IPS DF 19.7 (cell line): ENCODE measurements at places on chromosomes 2 and 18.

- DNase-seq = no peak
These were observed 844 bp upstream of the MPV17 start for GRCh38 chr2:27323596-27324285.

DNA sequence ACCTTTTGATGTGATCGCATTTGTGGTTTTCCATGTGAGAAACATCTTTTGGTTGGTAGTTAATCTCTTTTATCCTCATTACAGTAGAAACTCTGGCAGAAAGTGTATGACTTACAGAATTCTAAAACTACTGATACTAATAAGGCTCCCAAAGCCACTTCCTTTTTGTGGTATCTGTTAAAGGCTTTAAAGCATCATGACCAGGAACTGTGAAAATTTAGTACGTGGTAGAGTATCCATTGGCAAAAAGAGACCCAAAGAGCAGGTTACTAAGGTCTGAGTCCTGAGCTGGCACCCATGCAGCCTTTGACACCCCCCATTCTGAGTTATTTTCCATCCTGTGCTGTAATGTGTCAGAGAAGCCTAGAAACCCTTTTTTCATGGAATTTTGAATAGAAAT lies 94.5 kb downstream of the DPP4 start:
- DNase-seq = no peak

GRCh38 chr2:181223234-181223633 lies 234.0 kb upstream of the ITGA4 start:
- DNase-seq = no peak

DNA sequence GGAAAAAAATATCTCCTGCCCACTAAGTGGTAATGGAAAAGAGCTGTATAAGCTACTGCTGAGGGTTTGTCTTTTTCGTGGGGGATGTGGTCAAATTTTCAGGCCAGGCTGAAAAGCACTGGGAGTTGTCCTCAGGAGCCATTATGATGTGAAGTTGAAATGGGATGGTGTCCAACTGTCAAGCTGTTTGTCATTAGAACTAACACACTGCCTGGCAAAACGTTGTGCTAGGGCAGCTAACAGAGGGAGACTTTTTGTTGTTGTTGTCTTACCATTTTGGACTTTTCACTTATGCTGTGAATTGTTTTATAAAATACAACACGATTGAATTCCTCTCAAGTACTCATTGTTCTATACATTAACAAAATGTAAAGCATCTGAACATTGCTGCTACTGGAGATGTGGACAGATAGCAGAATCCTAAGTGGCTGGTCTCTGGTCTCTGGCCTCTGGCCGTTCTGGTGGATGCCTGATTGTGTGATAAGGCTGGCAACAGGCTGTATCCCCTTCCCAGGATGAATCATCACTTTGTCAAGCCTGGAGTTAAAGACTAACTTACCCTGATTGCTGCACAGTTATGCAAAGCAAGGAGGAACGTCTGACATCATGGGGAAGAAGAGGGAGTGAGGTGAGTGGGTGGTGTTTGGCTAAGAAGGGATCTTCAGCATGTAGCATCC lies 2.3 kb downstream of the MYO1B start:
- DNase-seq = no peak

- DNase-seq = peak; percentile 60
These were observed 513.6 kb upstream of the LRRTM4 start for GRCh38 chr2:78035804-78036203.

DNA sequence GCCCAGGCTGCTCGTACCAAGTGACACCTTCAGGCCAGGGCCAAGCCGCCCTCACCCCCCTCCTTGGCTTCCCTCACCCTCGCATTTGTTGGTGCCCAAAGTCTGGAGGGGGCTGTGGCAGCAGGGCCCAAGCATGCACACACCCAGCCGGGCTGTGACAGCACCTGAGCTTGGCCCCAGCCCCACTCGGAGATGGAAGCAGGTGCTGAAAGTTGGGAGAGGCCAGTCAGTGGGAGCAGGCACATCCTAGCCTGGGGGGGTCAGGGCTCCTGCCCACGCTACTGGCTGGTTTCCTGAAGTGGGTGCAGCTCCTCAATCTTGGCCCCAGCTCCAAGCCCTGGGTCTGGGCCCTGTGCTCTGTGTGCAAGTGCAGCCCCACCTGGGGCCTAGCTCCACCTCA lies 228.0 kb downstream of the RDH14 start:
- no peak for DNase-seq

- no peak for DNase-seq
These were observed 1.7 kb downstream of the SLC8A1 start for GRCh38 chr2:40450066-40450795.

DNA sequence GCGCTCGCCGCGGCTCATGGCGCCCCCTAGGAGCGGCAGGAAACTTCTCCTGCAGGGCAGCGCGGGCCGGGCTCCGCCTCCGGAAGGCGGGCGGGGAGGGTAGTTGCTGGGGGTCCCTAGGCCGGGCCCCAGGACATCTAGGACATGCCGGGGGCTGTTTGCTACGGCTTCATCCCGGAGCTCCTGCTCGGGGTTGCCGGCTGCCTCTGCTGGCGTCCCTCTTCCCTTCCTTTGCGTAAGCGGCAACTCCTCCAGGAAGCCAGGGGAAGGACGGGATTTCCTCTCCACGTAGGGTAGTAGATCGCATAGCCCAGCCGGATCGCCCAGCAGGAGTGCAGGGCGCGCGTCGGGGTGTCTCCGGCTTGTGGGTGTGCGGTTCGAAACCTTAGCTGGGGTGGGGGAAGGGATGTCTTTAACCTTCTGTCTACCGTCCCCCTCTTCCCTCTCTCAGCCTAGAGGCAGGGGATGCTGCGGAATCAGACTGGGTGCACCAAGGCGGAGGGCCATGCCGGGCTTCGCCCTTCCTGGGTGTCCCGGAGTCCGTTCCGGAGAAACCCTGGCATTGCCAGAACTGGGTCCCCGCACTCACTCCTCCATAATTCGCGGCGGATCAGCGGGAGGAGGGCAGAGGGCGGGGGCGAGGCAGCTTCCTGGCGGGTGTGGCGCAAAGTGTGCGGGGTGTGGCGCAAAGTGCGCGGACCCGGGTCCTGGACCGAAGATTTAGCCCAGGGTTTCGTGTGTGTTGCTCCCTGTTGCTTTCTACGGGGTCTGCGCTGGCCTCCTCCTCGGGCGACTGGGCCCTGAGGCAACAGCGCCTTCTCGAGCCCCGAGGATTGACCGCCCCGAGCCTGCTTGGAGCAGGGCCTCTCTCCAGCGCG lies 12.2 kb upstream of the SKOR2 start:
- no peak for DNase-seq

DNA sequence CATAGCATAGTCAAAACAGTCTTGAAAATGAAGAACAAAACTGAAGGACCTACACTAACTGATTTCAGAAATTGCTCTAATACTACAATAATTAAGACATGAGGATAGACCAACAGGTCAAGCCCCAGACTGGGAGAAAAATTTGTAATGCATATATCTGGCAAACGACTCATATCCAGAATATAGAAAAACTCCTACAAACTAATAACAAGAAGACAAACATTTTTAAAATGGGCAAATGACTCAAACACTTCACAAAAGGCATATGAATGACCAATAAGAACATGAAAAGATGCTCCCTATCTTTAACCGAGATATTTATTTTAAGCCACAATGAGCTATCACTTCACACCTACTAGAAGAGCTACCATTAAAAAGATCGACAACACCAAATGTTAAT lies 14.2 kb downstream of the TGFBRAP1 start:
- DNase-seq = no peak

DNA sequence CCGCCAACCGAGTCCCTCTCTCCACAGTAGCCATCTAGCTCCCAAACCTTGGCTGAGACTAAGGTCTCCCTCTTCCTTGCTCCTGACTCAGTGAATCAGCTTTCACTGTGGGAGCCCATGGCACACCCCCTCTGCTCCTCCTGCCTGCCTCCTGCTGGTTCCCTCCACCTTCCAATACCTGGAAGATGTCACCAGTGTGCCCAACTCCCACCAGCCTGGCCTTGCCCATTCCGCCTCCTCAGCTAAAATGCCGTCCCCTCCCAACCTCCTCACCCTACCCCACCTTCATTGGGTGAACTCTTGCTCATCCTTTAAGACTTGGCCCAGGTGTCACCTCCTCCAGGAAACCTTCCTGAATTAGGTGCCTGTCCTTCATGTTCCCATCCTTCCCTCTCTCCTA lies 129.9 kb upstream of the SMAD2 start:
- DNase-seq = no peak

DNA sequence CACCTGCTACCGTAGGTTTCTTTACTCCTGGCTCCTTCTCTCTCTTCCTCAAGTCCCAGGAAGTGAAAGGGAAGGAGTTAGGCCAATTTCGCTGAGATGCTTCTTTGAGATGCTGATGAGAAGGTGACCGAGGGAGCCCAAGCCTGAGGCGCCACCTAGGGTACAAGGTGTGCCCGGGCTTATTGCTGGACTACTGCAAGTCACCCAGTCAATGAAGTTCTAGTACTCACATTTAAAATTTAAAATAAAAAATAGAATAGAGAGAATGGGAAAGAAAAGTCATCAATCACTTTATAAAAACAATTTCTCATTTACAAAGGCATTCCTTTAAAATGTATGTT lies 45.3 kb downstream of the ACAA2 start:
- peak; percentile 71 for DNase-seq

DNA sequence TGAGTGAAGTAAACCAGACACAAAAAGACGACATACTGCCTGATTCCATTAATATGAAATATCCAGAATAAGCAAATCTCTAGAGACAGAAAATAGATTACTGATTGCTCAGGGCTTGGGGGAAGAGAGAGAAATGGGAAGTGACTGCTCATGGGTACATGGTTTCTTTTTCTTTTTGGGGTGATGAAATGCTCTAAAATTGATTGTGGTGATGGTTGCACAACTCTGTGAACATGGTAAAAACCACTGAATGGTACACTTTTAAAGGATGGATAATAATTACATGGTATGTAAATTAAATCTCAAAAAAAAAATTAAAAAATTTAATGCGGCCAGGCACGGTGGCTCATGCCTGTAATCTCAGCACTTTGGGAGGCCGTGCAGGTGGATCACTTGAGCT lies 39.3 kb downstream of the RPL31 start:
- DNase-seq = no peak

GRCh38 chr2:85921659-85922058 lies 32.9 kb upstream of the ST3GAL5 start:
- no peak for DNase-seq

- no peak for DNase-seq
These were observed 814.2 kb upstream of the SLC39A10 start for GRCh38 chr2:194842871-194843270.

DNA sequence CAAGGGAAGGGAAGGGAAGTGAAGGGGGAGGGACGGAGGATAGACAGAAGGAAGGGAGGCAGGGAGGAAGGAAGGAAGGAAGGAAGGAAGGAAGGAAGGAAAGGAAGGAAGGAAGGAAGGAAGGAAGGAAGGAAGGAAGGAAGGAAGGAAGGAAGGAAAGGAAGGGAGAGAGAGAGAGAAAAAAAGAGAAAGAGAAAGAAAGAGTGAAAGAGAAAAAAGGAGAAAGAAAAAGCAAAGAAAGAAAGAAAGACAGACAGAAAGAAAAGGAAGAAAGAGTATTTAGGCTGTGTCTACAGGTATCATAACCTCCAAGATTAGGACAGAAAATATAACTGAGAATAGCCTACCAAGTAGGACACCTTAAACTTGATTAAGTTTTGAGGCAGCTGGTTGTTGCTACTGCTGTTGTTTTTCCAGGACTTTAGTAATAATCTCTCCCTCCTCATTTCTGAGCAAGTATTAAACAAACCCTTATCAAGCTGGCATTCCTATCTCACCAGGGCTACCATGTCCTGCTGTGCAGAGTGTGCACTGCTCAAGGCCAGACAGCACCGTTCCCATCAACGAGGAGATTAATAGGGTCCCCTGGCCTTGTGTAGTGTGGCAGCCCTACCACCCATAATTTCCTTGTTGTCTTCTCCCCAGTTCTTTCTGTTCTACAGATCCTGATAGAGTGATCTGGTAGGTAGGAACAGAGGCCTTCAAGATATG lies 90.5 kb upstream of the FHL2 start:
- DNase-seq = no peak

- no peak for DNase-seq
These were observed 83.1 kb downstream of the CTAGE1 start for GRCh38 chr18:22334567-22334966.

DNA sequence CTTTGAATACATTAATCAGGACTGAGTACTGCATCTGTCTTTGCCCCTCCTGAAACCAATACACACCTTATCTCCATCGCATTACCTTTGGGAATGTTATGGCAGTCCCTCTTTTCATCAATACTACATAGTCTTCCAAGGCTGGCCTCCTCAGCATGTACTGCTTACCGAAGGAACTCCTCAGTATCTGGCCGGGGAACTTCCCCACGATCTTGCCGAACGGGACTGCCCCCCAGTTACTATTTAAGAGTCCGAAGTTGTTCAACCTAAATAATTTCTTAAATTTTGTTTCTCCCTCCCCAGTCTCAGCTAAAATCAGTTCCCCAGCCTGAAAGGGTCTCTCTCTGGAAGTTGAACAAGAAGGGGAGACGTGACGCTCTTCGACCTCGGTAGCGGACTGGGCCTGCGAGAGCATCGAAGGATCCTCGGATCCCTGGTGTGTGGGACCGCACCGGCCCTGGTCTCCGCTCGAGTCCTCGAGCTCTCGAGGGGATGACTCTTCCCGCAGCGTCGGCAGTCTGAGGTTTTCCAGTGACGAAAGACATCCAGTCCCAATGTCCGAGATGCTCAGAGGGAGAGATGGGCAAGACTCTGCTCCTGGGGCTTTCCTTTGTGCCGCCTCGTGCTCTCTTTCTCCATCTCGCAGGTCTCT lies 489 bp downstream of the TRMT61B start:
- DNase-seq = no peak

- DNase-seq = no peak
These were observed 156.2 kb downstream of the HRH4 start for GRCh38 chr18:24616653-24617052.

GRCh38 chr2:239535413-239536144 lies 134.8 kb upstream of the HDAC4 start:
- DNase-seq = no peak

DNA sequence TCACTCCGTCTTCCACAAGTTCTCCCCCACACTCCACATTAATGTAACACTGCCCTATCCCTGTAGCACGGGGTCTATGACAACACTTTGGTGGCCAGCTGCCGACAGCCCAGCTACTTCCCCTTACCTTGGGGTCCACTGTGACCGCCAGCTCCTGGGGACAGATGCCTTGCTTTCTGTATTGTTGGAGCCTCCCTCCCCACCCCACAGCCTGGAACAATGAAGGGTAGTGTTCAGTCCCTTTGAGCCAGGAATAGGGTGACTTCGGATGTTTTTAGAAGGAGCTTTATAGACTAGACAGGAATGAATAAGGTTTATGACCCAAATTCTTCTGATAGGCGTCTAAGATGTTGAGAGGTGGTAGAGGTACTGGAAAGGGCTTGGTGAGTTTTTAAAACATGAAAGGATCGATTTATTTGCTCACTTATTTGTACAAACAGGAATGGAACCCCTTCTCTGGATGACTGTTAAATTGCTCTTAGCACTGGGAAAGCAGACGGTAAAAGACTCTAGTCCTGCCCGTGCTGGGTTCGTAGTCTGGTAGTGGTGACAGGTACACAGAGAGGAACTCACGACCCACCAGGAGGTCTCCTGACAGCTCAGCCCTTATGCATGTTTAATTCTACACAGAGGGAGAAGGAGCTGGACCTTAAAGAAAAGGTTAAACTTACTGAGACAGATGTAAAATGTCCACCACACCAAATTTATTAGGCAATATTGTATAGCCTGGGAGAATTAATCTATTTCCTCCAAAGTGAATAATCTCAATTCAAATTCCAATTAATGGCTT lies 90.9 kb downstream of the MYCN start:
- DNase-seq = no peak
